A549 treated with Hydrocortisone at 1 μM for 4 hours (cell line): ENCODE measurements at places on chromosomes 6 and 20. TPM values are rescaled to one million over a fixed set of nuclear protein-coding genes. Genes with fewer than 3 reads are reported as not detected.

ESR1 gene
- total RNA-seq = not detected in 5 replicates

ELOVL4 gene
- 1.4 to 2.1 TPM (median 1.5 TPM) in 5 replicates for total RNA-seq

TNFAIP3 gene
- 19.6 to 31.7 TPM (median 22.6 TPM) in 5 replicates for total RNA-seq

PACRG gene
- total RNA-seq = 0.09 TPM in 1 of 5 replicates, not detected in the others

TRAPPC3L gene
- not detected in 5 replicates for total RNA-seq

CDH4 gene
- total RNA-seq = 5.8 to 9.4 TPM (median 7.9 TPM) in 5 replicates

TRIM10 gene
- total RNA-seq = not detected in 5 replicates

MLN gene
- not detected in 5 replicates for total RNA-seq

PAQR8 gene
- 0.95 to 1.3 TPM (median 1.3 TPM) in 5 replicates for total RNA-seq

ALDH8A1 gene
- 0.06 to 0.22 TPM (median 0.10 TPM) in 5 replicates for total RNA-seq

FAM209B gene
- 0.32 to 0.92 TPM (median 0.60 TPM) in 4 of 5 replicates, not detected in the other for total RNA-seq

OPRM1 gene
- total RNA-seq = not detected in 5 replicates

HLA-DRB5 gene
- total RNA-seq = not detected in 5 replicates
